ENCODE measurements at places on chromosomes 3 and 15.

- DNase-seq: no peak
These were observed 52.8 kb upstream of the SLC9A9 start for GRCh38 chr3:143901105-143901504.

DNA sequence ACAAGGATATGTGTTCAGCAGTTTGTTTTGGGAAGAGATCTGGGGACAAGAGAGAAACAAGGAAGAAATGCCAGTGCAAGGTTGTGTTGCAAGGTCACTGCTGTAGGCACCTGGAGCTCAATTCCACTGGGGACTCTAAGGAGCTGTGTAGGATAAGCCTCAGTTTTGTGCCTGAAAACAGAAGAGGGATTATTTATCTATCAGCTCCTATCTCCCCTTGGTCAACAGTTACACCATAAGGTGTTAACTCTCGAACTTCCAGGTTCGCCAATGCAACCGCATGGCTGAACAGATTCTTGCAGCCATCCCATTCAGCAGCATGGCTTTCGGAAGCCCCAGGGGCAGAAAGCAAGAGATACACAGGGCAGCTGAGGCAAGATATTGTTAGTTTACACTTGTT, 41.6 kb upstream of the CNOT10 start:
- no peak for DNase-seq

DNA sequence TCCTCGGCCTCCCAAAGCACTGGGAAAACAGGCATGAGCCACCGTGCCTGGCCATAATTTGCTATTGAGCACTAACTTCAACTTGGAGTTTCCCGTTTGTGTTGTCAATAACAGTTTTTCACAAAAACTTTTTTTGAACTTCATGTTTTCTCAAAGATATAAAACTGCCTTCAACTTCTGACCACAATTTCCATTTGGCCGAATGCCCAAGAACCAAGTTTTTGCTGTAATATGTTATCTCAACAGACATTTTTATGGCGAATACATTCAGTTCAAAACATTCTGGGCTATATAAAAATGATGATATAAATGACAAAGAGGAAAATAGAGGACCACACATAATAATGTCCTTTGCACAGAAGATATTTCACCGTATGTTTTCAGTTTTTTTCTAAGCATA, 56.4 kb downstream of the NEDD4 start:
- DNase-seq: no peak

- no peak for DNase-seq
These were observed 4.9 kb downstream of the TLR9 start for GRCh38 chr3:52220380-52221026.

DNA sequence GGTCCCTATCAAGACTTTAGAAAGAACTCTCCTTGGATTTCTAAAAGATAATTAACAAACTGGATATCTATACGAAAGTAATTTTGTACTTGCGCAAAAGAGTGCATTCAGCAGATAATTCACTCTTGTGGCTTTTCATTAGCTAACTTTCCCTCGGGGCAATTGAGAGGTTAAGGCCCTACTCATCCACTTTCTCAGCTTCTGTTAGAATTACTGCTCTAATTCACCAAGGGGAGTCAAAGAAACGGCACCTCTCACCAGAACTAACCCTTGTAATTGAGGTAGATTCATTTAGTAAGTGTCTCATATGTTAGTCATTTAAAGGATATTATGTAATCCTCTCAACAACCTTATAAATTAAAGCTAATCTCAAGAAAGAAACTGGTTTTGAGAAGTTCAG, 22.5 kb upstream of the MB21D2 start:
- DNase-seq: no peak

GRCh38 chr3:186360779-186361178, 1.3 kb downstream of the DGKG start:
- DNase-seq: no peak

- DNase-seq: no peak
These were observed 69.1 kb downstream of the MAGEF1 start for GRCh38 chr3:184642631-184643285.

- DNase-seq: no peak
These were observed 24.3 kb downstream of the ARHGAP11B start for GRCh38 chr15:30650012-30650929.

GRCh38 chr15:85616549-85617110, 178.1 kb downstream of the KLHL25 start:
- DNase-seq: no peak

DNA sequence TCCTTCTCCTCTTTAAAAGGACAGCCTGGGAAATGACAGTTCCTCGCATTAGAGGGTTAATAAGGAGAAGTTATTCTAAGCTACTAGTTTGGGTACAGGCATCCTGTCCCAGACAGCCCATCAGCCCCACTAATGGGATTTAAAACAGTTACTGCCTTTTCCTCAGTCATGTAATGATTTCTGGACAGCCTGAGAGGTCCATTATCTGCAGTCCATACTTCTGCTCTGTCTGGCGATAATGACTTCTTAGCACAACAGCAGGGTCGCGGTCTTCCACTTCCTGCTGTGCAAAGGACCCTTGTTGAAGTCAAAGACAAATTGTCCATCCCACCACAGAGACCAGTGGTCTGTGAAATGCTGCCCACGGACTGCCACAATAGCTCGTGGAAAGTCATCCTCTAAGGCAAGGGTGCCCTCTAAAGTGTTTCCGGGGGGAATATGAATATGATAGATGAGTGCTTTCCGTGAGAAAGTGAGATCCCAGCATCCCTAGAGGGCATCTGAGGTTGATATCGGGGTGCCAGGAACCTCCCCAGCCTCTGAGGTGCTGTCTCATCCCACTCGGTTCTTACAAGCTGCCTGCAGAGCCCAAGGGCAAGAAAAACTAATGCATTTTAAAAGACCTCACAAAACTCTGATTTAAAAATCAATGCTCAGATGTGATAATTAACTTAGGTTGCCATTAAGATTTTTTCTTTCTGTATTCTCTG, 100.7 kb downstream of the SHOX2 start:
- DNase-seq: no peak

DNA sequence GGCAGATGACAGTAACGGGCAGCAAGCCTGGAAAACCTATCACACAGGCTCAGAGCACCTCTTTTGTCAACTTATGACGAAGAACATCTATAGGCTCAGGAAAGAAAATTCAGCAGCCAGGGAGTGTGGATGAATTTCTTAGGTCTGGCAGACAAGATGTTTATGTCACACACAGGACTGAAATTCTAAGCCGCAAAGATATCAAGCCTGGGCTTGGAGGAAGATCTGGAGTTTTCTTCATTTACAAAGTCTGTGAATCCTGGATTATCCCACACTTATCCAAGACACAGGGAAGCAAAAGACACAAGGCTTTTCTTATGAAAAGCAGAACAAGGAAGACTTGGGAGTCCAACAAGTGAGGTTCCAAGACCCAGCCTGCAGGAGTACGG, 23.4 kb upstream of the CHCHD6 start:
- DNase-seq: no peak

DNA sequence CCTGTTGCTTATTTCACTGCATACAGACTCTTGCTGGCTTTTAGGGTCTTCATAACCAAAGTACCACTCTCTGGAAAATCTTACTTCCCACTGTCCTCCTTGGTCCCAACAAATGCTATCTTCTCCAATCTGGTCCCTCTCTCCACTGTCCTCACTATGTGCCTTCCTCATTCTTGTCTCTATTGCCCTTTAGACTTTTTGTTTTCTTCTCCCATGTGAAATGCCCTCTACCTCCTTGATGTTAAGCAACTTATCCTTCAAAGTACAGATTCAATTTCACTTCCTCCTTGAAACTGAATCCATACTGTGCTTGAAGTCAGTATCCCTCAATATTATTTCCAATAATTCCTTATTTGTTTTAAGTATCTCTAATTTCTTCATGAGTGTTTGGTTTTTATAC, 60.8 kb downstream of the CGGBP1 start:
- DNase-seq: no peak

DNA sequence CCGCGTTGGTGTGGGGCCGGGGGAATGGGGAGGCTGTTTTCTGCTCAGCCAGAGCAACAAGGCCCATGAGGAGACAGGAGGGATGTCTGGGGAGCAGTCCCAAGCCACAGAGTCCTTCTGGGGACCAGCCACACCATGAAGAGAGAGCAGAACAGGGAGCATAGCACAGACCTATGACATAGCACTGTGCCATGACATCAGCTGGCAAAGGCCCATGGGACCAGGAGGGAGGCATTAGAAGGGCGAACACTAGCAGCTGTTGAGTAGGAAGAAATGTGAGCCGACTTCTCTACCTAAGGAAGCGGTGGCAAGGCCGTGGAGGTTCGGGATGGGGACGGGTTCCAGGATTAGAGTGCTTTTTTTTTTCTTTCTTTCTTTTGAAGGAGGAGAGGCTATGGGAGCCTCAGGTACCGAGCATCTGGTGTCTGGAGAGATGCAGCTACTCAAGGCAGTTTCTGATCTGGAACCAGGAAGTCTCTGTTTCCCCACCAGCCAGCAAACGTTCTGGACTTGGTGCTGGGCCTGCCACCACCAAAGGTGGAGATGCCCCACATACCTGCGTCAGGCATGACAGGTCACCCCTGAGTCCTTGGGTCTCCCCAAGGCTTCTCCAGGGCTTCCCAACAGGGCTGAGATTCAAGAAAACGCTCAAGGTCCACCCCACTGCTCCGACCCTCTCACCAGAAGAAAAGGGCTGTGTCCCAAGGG, 77.3 kb upstream of the CGNL1 start:
- DNase-seq: no peak

GRCh38 chr3:46959161-46959511, 17.4 kb downstream of the CCDC12 start:
- no peak for DNase-seq

- no peak for DNase-seq
These were observed 72.5 kb downstream of the TM2D3 start for GRCh38 chr15:101579631-101580163.
